ENCODE measurements at places on chromosomes 7 and 10.

- DNase-seq: no peak
Measured at GRCh38 chr7:70786076-70786475, 345.9 kb upstream of the GALNT17 start.

DNA sequence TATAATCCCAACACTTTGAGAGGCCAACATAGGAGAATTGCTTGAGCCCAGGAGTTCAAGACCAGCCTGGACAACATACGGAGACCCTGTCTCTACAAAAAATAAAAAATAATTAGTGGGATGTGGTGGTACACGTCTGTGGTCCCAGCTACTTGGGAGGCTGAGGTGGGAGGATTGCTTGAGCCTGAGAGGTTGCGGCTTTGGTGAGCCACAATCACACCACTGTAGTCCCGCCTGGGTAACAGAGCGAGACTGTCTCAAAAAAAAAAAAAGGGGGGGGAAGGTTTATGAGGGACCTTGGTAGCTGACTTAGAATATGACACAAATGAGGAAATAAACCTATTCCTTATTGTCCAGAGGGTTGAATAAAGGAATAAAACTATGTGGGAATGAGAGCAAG is 30.8 kb downstream of the SCD start:
- no peak for DNase-seq

- no peak for DNase-seq
Measured at GRCh38 chr7:127652333-127653248, 597 bp downstream of the SND1 start.

- no peak for DNase-seq
Measured at GRCh38 chr7:14389595-14389994, 400.1 kb upstream of the ETV1 start.

DNA sequence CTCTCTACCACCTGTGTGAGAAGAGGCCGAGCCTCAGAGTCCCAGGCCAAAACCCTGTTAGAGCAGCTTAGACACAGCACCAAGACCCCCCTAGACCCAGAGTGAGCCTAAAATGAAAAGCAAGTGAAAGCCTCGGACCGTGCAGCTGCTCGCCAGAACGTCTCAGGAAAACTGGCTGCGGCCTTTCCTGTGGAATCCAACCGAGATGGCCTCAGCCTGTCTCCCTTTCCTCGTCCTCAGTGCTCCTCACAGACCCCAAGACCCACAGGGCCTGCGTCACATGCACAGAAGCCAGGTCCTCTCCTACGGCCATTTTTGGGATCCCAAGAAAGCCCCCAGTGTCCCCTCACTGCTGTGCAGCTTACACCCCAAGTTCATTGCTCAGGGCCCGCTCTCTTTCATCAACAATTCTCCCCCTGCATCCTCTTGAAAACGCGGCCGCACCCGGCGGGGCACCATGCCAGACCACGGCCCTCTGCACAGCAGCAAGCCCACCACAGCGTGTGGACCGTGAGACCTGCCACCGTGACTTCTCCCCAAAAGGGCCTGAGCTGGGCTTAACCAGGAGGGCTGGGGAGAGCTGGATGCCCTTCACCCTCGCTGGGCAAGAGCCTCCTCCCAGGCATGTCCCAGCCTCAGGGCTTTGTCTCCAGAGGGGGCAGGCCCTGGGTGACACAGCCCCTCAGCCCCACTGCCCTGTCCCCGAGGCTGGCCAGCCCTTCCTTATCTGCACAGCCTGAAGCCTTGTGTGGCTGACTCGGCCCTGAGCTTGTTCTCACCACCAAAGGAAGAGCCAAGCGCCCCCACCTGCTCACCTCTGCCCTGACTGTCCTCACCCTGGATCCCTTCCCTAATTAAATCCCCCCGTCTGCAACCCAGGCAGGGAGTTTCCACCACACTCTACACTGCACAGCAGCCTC is 142.9 kb downstream of the PTPRN2 start:
- no peak for DNase-seq

- peak; percentile 83 for DNase-seq
Measured at GRCh38 chr10:86684331-86685097, 16.2 kb downstream of the LDB3 start.

DNA sequence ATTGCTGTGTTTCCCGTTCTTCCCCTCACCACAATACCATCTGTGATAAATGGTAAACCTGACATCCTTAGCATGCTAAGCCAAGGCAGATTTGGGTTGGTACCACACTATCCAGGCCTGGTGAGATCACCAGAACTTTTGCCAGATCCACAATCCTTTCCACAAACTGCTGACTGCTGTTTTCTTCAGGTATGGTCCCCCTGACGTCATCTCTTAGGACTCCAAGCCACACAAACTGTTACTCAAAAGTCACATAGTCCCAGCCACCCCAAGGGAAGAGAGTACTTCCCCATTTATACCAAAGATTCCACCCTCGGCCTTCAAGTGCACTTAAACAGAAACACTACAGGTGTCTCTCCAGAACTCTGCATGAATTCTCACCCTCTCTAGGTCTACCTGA is 34.8 kb downstream of the SLC25A13 start:
- DNase-seq: no peak

DNA sequence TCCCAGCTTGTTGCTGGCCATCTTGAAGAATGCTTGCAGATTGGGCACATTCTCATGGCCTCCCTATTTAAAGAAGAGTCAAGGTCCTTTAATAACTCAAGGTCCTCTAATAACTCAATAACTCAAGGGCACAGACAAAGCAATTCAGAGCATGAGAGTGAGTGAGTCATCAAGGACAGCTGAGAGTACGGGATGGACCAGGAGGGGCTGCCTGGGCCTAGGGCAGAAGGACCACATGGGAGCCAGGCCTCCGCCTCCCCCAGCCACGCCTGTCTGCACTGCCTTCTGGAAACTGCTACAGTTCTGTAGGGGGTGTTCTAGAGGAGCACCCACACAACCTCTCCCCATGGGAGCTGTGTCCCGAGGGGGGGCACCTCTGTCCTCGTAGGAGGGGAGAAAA is 48.9 kb downstream of the ZNF503 start:
- no peak for DNase-seq

GRCh38 chr7:28055161-28055544 is 125.4 kb downstream of the JAZF1 start:
- no peak for DNase-seq

DNA sequence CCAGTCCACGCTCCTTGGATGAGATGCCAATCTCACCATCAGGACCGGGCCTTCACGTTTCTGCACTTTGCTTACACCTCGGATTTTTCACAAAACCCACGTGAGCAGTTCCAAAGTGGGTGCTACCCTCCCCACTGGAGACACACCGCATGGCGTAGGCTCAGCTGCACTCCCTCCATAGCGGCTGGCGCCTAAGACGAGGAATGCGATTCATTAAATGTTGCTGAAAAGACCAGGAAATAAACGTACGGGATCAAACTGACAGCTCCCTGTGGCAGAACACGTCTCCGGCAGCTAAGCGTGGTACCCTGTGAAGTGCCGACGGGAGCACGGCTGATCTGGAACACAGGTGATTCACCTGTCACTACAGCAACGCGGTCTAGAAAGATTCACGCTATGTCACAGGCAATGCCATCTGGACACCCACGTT is 209.0 kb downstream of the DIP2C start:
- DNase-seq: no peak

- DNase-seq: no peak
Measured at GRCh38 chr7:102119213-102119651, 167.4 kb upstream of the SH2B2 start.

DNA sequence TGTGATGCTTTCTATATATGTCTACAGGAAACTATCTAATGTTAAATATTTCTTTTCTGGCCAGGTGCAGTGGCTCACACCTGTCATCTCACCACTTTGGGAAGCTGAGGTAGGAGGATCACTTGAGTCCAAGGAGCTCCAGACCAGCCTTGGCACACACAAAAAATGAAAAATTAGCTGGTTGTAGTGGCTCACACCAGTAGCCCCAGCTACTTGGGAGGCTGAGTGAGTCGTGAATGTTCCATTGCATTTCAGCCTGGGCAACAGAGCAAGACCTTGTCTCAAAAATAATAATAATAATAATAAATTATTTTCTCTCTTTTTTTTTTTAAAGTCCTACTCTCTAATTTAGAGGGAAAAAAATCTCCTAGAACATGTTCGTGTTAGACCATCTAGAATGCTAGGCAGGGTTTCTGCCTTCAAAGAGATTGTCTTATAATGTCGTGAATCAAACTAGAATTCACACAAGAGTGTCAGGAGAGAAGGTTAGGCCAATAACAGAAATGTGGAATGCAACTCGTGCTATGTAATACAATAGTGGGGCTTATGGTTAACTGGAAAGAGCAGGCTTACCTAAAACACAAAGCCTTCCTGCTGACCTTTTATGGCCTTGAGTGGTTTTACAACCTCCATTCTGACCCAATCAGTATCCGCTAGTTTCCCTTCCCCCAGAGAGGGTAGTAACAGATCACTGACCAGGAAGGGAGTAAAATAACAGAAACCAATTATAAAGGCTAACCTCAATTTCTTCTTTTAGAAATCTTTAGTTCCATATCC is 46.3 kb downstream of the MYOF start:
- peak; percentile 72 for DNase-seq

DNA sequence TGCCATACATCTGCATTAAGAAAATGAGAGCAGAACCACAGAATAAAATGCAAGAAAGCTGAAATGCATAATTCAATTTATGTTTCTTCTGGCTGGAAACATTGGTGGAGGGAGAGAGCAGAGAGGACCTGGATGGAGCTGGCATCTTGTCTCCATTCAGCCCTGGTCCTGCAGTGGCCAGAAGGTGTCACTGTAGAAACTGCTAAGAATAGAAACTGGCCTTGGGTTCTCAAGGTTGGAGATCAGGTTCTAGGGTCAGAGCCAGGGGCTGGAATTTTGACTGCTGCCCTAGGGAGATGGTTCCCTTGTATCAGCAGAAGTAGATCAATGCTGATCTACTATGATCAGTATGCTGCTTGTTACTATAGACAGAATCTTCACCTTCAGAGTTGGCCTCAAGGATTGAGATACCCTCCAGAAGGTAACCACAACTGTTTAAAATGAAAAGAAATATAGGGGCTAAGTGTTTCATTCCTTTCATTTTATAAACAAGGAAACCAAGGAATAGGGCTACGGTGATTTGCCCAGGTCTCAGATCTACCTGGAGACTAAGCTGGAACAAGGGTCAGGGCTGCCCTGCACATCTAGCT is 13.1 kb downstream of the TAS2R41 start:
- peak; percentile 78 for DNase-seq

DNA sequence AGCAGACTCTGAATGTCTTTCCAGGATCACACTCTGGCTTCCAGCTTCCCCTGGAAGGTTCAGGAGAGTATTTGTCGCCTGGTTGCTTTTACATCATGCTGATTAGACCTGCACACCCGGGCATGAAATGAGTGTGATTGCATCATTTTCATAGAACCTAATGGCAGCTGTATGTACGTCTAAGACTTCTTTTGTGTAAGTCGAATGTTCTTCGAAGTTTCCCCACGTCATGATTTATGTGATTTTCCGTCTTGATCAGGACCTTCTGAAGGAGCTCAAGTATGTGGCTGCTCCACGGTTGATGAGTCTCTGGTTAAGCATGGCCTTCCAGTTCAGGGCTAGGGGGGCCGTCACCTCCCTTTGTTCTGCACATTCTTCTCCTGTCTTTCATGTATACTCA is 4.5 kb downstream of the EIF4H start:
- no peak for DNase-seq

DNA sequence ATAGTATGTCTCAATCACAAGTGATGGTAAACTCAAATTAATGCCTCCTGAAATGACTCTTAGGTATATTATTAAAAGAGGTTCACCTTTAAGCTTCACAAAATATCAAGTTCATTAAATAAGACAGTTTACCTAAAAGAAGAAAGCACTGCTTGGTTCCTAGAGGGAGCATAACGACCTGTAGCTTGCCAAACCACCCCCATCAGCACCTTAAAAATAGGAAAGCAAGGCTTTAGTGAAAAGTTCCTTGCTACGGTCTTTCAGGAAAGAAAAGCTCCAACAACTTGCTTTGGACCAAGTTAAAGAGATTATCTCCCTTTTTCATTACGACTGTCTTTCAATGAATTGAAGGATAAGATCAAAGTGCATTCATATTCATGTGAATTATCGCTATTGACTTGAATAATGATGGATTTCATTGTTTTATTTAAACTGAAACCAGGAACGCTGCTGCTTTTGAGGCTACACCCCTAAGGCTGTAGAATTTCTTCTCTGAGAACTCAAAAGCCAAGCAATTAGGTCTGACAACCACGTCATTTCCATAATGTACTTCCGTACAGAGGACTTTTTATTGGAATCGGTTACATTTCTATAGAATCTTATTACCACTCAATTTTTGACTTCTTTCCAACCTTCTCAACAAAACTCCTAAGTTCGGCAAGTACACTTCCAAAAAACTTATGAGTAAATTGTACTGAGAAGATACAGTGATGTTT is 7.0 kb upstream of the SPAG6 start:
- no peak for DNase-seq

DNA sequence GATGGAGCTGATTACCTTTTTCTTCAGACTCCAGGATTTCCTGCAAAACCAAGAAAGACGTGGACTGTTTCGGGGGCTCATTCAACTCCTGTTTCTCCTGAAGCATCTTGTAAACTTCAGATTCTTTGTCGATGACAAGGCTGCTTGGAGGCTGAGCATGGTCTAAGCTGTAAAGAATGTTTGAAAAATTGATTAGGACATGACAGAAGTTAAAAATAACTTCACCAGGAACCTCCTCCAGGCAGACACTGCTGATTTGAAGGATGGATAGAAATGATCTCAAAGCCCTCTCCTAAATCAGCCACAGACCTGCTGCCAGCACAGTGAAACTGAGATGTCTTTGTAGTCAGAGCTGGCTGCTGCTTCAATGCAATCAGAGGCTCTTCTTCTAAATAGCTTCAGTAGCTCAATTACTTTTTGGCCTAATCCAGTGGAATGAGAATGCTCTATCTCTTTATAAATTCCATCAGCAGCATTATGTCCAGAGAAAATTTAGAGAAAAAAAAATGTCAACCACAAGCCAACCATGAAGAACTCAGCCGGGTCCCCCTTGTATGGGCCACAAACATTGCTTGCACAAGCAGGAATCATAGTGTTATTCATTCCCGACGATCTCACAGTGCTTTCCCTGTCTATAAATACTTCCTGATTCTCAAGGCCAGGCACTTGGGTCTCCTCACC is 43.5 kb downstream of the PDLIM1 start:
- DNase-seq: no peak

- no peak for DNase-seq
Measured at GRCh38 chr10:88682491-88682890, 18.2 kb downstream of the LIPF start.

GRCh38 chr7:36966039-36966438 is 241.7 kb upstream of the AOAH start:
- no peak for DNase-seq

GRCh38 chr10:4066581-4067390 is 281.8 kb upstream of the KLF6 start:
- DNase-seq: no peak
